Epithelial cell of proximal tubule (primary cell): ENCODE measurements at places on chromosomes 3 and 15. TPM values are rescaled to one million over a fixed set of nuclear protein-coding genes. Genes with fewer than 3 reads are reported as not detected.

Gene PAK6
- total RNA-seq = 4.5 and 7.1 TPM in 2 replicates

Gene IL17RD
- total RNA-seq = 13.2 and 28.2 TPM in 2 replicates

Gene PARP15
- total RNA-seq = 0.07 TPM in 1 of 2 replicates, not detected in the other

Gene ABI3BP
- total RNA-seq = 3.6 TPM in 1 of 2 replicates, not detected in the other

Gene GNL3
- 128 and 141 TPM in 2 replicates for total RNA-seq

Gene SNUPN
- total RNA-seq = 22.5 and 23.8 TPM in 2 replicates

Gene LTK
- total RNA-seq = 0.07 and 0.69 TPM in 2 replicates

Gene LARP6
- 28.8 and 34.8 TPM in 2 replicates for total RNA-seq

Gene C2CD4B
- total RNA-seq = 0.07 and 0.12 TPM in 2 replicates

Gene LINGO1
- total RNA-seq = 0.14 TPM in 1 of 2 replicates, not detected in the other
